ENCODE measurements at places on chromosomes 13 and 19.

- no peak for DNase-seq
These were observed 566.3 kb downstream of the KCTD12 start for GRCh38 chr13:76319921-76320320.

GRCh38 chr13:113668491-113668971, 1.5 kb downstream of the GRK1 start:
- no peak for DNase-seq

DNA sequence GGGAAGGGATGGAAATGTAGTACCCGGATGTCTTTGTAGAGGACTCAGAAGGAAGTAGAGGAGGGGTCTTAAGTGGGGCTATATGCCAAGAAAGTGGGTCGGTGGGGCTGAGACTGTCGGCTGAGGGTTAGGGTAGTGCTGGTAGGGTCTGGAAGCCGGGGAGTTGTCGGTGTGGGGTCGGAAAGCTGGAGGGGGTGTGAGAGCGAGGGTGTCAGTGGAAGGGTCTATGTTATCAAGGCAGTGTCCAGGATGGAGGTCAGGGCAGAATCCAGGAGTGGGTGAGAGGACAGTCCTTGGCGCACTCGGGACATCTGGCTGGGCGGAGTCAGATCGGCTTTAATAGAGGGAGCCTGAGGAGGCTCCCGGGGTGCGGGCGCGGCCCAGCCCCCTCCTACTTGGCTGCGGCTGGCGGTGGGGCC, 1.7 kb downstream of the HSPB6 start:
- DNase-seq = no peak

GRCh38 chr19:53795019-53795418, 29.1 kb downstream of the NLRP12 start:
- DNase-seq = no peak

GRCh38 chr13:86562866-86563265, 763.6 kb upstream of the SLITRK6 start:
- no peak for DNase-seq

- no peak for DNase-seq
These were observed 363.9 kb upstream of the ZNF507 start for GRCh38 chr19:31981545-31981944.

GRCh38 chr19:35862528-35862927, 5.8 kb downstream of the KIRREL2 start:
- DNase-seq = no peak

DNA sequence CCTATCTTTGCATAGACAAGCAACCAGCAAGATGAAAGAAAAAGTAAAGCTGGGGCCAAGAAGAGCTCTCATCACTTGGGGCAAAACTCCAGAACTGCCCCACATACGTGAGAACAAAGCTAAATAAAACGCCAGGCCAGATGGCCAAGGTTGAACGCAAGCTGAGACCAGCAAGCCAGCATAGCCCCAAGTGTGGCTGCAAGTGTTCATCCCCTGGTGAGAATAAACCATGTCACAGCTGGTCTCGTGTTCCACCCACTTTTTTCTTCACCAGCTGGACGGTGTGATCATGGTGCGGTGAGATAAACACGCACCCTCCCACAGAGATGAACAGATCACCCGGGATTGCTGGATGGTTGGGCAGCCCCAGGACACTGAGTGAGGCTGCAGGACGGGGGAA, 109.6 kb upstream of the CACNA1A start:
- DNase-seq = no peak

DNA sequence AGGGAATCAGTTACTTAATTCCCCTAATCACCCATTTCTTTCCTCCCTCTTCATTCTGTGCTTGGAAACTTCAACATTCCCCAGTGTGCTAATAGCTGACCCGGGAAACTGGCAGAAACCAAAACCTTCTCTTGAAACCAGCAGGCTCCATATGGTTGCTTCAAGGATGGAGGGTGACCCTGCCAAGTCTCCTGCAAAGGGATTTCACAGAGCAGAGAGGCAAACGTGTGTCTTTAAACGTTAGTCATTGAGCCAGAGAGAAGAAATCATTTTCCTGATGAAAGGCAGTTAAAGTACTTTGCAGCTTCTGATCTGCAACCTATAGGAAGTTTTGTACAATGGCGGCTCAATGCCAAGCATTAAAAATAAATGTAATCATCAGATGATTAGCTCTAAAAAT, 220.9 kb downstream of the POU4F1 start:
- DNase-seq = no peak

- no peak for DNase-seq
These were observed 12.4 kb downstream of the CEBPG start for GRCh38 chr19:33385956-33386355.

- no peak for DNase-seq
These were observed at the start of gene ZNF99 for GRCh38 chr19:22783651-22784410. Gene ZNF99, minus strand, starts transcription at chr19:22784151. Its CDS starts 135 bp downstream, at chr19:22784016.

- no peak for DNase-seq
These were observed 7.6 kb upstream of the ECH1 start for GRCh38 chr19:38838986-38839761.

- DNase-seq = peak; percentile 18
These were observed 19.5 kb downstream of the NUFIP1 start for GRCh38 chr13:44969551-44970484.

DNA sequence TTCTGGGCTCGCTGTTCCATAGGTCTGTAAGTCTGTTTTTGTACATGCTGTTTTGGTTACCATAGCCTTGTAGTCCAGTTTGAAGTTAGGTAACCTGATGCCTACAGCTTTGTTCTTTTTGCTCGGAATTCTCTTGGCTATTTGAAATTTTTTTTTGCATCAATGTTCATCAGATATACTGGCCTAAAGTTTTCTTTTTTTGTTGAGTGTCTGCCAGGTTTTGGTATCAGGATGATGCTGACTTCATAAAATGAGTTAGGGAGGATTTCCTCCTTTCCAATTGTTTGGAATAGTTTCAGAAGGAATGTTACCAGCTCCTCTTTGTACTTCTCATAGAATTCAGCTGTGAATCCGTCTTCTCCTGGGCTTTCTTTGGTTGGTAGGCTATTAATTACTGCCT, 397.8 kb upstream of the HTR2A start:
- no peak for DNase-seq

- DNase-seq = no peak
These were observed 21.3 kb downstream of the VRK3 start for GRCh38 chr19:50003810-50004419.

DNA sequence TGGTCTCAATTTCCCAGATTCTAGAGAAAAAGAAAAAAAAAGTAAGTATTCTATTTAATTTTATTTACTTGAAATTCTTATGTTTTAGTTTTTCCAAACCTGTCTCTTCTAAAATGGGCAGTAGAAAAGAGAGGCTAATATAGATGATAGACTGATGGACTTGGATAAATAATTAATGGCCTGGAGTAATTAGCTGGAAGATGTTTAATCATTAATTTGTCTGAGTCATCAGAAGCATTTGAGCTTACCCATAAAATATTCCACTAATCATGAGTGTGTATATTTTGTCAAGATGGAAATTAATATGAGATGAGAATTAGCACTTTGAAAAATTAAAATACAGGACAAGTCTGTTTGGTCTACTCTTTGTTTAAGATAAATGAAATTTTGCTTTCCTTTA, 212.1 kb upstream of the MIR17HG start:
- DNase-seq = no peak

GRCh38 chr13:110062077-110062776, 244.7 kb downstream of the COL4A1 start:
- no peak for DNase-seq

DNA sequence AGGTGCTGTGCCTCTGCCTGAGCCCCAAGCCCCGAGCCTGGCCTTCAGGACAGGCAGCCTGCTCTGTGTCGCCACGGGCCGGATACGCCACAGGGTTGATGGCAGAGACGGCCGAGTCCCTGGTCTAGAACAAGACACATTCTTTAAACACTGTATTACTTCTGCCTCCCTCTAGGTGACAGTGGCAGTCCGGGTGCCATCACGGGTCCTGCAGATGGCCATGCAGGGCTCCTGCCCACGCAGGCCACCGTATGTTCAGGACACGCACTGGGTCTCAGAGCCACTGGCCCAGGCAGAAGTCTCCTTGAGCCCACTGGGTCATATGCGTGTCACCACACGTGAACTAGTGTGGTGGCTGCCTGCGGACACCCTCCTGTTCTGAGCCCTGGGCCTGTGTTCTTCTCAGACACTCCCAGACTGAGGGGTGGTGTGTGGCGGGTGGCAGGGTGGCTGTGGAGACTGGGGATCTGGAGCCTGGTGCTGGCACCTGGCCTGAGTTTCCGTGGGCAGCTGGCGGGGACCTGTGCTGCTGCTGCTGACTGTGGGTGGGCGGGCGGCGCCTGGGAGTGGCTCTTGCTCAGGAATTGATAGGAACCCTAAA, 4.4 kb downstream of the PLEKHJ1 start:
- DNase-seq = no peak
